Inflammatory macrophage treated with lipopolysaccharide for 4 hours (primary cell): ENCODE measurements at places on chromosomes 12 and 14.

DNA sequence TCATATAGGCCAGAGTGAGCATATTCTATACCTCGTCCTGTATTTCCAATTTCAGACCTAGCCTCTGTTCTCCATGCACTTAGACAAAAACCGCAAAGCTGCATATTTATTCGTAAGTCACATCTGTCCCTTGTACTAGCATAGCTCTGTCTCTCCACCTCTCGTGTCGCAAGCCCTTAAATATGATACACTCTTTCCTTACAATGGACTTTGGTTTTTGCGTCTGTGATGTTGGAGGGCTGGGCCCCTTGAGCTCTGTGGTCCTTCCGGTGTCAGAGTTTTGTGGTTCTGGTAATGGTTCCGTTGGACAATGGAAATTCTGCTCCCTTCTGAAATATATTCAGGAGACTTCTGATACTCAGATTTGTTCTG is 11.3 kb downstream of the PRKCH start:
- DNase-seq: no peak

- no peak for DNase-seq
Measured at GRCh38 chr12:44526655-44527182, 349.4 kb downstream of the NELL2 start.

DNA sequence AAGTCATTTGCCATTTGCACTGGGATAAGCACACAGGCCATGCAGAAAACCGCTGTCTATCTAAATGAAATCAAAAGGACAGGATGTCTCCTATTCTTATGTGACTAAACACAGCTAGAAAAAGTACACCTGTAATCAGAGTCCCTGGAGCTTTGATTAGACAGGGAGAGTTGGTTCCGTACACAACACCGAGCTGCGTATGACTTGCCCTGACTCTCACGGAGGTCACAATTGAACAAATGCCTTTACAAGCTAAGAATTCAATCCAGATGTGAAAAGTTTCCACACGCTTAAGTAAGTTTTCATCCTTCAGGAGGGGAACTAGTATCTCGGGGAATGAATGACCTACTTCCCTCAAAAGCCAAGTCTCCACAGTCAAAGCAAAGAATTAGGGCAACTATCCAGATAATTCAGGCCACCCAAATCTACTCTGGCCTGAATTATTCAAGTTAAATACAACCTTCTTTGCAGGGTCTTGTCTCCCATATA is 67.5 kb downstream of the RTN1 start:
- no peak for DNase-seq

DNA sequence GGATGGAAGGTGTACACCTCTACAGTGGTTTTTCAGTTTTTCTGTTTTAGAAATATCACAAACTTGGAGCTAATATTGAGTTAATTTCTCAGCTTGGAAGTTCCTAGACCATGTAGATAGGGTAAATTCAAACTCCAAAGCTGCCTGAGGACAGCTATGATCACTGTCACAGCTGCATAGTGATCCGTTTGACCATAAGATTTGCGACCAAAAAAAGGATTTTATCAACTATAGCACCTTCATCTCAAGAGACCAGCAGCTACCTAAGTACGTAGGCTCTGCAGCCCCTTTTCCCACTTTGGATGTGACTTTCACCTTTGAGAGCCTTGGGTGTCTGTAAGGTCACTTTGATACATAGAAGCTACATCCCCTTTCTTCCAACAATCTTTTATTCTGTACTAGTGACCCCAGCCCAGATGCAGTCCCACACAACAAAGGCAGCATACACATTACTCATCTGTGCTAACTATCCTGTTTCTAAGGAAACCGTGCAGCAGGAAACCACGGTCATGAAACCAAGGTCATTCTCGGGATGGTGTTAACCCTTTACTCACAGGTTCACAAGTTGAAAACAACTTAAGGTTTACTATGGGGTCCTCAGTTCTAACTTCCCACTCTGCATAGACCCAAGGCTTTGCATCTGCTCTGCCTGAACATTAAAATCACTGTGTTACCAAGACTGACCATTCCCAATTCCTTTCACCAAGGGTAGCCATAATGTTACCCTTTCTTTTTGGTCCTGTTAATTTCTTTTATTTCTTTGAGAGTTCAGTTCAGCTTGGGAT is 75.4 kb downstream of the IFT81 start:
- DNase-seq: no peak

DNA sequence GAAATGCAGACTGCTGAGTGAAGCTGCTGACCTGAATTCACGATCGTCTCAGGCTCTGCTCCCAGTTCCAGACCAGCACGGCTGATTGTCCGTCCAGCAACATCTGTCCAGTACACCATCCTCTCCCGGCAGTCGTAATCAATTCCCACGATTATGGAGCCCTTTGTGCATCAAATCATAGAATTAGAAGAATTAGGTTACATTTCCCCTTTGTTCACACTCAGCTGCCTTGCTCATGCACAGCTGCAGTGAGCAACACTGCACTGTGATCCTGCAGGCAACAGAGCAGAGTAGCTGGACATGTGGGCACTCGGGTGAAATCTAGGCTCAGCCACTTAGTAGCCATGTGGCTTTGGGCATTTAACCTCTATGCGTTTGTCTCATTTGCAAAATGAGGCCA is 22.2 kb downstream of the RTRAF start:
- DNase-seq: no peak

DNA sequence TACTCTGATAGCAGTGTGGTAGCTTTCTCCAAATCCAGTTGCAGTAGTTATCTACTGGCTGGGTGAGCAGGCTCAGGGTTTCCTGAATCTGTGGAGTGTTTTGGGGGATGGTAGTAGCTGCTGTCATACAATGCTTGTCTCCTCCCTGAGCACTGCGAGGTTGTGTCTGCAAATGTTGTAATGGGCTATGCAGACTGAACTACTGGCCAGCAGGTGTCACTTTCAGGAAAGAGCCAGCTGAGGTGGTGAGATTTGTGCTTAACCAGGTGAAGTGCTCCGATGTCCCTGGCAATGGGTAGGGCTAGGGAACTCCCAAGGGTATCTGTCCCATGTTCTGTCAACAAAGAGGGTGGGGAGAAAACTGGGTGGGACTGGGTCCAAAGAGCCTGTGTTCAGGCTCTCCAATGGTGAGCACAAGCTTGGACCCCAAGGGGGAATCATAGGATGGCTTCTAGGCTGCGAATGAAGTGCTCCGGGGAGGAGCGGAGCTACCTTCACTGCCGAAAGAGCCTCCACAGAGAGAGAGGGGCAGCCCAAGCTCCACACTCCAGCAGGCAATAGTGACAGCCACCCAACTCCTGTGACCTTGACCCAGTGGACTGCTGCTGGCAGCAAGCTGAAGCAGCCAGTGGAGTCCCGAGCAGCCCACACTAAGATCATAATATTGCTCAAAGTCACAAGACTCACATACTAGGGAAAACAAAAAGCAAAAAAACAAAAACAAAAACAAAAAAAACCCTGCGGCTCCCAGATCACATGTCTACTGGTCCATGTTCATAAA is 1324.0 kb upstream of the USP15 start:
- no peak for DNase-seq

DNA sequence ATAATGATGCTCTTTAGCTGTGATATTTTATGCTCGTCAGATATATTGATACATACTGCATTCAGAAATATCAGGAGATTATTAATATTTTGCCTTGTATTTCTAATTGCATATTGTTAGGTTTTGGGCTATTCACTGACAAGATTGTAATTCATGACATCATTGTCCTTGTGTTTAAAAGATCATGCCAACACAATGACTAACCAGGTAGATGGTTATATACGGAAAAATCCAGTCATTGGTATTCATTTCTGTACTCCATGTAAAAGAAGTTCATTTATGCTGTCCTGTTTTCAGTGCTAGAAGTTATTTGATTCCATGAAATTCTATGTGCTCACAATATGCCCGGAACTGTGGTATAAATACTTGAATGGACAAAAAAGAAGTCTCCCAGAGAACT is 107.5 kb downstream of the KITLG start:
- no peak for DNase-seq

DNA sequence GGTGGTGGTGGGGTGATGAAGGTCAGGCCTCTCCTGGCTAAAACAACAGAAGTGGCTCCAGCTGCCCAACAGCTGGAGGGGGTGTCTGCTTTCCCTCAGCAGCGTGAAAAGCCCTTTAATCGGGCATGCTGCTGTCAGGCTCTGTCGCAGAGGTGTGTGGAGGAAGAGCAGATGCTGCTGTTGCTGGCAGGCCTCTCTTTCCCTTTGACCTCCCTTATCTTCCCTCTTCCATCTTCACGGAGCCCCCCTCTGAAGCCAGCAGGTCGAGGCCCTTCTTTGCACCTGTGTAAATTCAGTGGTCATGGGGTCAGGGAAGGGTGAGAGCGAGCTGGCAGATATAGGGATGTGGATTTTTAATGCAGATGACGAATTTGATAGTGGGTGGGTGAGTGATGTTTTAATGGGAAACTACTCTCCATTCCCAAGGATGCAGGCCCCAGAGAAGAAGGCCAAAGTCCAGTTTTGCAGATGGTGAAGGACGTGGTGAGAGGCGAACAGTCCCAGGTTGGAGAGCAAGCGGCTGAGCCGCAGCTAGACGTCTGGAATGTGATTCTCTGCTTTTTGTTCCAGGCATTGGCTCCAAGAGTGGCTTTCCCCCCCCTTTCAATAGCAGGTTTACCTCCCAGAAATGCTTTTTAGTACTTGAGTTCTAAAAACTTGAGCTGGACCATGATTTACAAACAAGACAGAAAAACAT is 64.0 kb downstream of the SMOC1 start:
- no peak for DNase-seq

DNA sequence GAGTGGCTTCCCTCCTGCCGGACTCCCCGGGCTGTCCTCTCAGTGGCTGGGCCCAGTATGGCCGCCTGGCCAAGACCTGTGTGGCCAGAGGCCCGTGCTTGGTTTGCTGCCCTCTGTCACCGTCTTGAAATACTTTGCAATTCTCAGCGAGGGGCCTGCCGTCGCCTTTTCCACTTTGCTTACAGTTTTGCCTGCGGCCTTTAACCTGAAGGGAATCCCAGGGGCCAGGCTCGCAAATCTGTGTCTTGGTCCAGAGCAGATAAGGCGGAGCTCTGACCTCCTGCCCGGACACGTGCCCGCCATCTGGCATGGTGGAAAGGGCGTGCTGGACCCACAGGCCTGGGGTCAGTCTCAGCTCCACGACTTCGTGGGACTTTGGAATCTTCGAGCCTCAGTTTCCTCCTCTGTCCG is 10.9 kb upstream of the AMN start:
- DNase-seq: no peak

DNA sequence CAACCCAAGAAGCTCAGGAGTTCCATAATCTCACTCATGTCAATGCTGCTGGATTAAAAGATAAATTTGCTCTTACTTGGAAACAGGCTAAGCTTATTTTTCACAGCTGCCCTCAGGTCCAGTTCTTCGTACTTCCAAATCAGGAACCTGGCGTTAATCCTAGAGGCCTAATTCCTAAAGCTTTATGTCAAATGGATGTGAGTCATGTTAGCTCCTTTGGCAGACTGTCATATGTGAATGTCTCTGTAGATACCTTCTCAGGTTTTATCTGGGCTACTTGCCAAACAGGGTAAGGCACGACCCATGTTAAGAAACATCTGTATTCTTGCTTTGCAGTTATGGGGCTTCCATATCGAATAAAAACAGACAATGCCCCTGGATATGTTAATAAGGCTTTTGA is 504.6 kb downstream of the ALG10 start:
- no peak for DNase-seq

DNA sequence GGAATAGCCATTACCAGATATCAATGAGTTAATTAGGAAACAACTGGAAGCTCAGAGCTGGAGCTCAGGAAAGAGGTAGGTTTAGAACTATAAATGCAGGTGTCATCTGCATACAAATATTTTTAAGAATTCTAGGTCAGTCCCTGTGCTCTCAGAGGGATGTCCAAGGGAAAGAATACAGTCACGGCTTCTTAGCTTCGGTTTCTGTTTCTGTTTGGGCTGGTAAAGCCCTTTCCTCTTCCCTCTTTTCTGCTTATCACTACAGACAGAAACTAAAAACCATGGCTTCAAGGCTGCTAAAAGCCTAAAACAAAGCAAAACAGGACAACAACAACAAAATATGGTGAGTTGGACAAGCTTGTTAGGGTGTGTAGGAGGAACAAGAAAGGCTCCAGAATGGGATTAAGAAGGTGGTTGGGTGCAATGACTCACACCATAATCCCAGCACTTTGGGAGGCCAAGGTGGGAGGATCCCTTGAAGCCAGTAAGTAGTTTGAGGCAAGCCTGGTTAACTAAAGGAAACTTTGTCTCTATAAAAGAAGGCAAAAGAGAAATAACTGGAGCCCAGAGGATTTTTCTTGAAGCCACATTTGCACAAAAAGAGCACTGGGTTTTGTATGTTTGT is 113.0 kb downstream of the SEC23A start:
- DNase-seq: peak; percentile 60

- DNase-seq: peak; percentile 76
Measured at GRCh38 chr14:88879022-88879421, 54.6 kb downstream of the TTC8 start.

- DNase-seq: no peak
Measured at GRCh38 chr14:88962356-88962755, 137.9 kb downstream of the TTC8 start.

- DNase-seq: no peak
Measured at GRCh38 chr12:122006186-122006926, 15.3 kb upstream of the BCL7A start.
